NCI-H1417 treated with DMSO at 0.1 percent for 48 hours (cell line): ENCODE measurements at places on chromosomes 7 and 10.

DNA sequence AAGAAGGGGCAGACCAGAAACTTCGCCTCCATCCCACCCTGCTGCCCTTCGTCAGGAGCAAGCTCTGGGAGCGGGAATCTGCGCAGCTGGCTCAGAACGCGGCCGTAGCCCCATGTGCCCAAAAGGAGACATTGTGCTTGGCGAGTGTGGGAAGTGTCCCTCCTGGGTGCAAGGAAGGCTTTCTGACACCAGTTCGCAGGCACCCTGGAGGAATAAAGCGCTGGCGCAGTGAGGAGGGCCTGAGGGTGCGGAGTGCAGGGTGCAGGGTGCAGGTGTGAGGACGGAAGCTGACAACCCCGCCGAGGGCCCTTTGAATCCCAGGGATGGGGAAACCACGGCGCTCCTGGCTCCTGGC lies 811 bp downstream of the SLIT1 start:
- DNase-seq: no peak

DNA sequence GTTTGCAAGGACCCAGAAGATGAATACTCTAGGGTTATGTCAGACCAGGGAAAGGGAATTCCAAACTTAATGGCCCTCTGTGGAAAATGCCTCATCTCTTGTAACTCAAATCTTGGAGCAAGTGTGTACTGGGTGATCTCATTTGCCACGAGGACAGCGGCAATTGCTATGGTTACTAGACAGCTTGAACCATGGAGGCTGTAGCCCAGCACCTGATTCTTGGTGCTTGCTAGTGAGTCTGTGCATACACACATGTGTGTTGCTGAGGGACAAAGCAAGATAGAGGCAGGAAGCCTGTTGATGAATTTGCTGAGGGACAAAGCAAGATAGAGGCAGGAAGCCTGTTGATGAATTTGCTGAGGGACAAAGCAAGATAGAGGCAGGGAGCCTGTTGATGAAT lies 58.6 kb upstream of the FEZF1 start:
- DNase-seq: no peak

GRCh38 chr7:102323914-102324195 lies 32.4 kb downstream of the SPDYE6 start:
- DNase-seq: no peak

GRCh38 chr10:124680675-124681074 lies 63.5 kb downstream of the FAM53B start:
- DNase-seq: no peak

DNA sequence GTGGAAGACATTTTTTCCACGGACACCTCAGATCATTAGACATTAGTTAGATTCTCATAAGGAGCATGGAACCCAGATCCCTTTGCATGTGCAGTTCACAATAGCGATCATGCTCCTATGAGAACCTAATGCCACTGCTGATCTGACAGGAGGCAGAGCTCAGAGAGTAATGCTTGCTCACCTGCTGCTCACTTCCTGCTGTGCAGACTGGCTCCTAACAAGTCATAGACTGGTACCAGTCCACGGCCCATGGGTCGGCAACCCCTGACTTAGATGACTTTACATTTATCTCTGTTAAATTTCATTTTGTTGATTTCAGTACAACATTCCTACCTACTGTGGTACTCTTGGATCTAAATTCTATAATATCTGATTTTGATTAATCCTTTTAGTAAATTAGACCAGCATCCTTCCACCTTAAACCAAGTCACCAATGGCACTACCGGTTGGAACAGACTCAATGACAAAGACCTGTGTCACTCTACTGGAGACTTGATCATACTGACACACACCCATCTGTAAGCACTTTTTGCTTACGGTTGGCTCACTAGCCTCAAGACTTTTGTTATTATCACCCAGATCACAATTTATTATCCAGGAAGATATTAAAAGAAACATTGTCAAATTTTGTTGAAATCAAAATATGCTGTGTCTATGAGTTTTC lies 8.0 kb upstream of the CCDC71L start:
- no peak for DNase-seq

- no peak for DNase-seq
These were observed 4.6 kb downstream of the PAPSS2 start for GRCh38 chr10:87664276-87664701.

DNA sequence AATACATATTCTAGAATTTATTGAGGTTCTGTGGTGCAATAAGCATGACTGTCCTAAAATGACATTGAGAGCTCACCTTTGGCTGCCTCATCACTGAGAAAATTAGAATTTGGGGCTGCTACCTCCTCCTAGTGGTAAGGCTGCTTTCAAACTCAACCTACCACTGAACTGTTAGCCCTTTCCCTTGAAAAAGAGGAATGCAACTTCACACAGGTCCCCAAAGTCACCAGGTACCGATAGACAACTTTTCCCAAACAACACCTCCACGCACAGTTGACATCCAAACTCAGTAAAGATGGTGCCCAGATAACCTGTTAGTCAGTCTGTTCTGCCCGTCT lies 75.9 kb upstream of the SCIN start:
- no peak for DNase-seq

GRCh38 chr7:132347123-132347522 lies 229.1 kb downstream of the PLXNA4 start:
- no peak for DNase-seq

- no peak for DNase-seq
These were observed at the start of gene GPR22 for GRCh38 chr7:107469929-107470328. GPR22 (plus strand) TSS chr7:107470057; CDS start chr7:107474061, 4,004 bp downstream.

GRCh38 chr10:27197980-27198620 lies 42.5 kb downstream of the ACBD5 start:
- DNase-seq: no peak

- DNase-seq: no peak
These were observed 103.5 kb downstream of the GPR26 start for GRCh38 chr10:123769647-123770046.

GRCh38 chr10:116444527-116445142 lies 17.0 kb downstream of the PNLIPRP3 start:
- no peak for DNase-seq

DNA sequence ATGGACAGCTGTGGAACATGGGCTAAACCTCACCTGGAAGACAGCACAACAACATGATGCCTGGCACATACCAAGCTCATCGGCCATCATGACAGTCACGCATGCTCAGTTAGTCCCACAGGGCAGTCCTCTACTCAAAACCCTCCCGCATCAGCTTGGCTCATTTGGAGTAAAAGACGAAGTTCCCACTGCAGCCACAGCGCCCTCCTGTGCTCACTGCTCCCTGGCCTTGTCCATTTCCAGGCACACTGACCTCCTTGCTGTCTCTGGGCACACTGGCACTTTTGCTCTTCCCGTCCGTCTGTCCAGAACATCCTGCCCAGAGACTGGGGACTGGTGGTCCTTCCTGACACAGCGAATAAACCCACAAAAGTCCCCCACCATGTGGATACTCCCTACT lies 66.2 kb downstream of the LARP4B start:
- DNase-seq: no peak

DNA sequence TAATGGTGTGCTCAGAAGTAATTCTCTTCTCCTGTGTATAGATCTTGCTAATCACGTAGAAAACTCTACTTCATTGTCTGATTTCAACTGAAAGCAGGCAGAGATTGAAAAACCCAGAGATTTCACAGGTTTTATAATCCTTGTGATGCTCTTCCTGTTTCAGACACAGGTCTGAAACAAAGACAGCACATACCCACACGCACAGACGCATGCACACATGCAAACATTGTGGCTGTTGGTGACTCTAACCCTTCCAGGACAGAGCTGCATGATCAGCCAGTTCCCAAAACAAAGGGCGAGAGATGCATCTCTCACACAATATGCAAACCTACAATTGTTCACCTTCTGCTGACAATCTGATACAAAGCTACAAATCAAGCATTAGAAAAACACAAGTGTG lies 11.1 kb upstream of the TFEC start:
- DNase-seq: no peak

GRCh38 chr7:74470504-74470903 lies 16.8 kb downstream of the GTF2IRD1 start:
- DNase-seq: no peak

DNA sequence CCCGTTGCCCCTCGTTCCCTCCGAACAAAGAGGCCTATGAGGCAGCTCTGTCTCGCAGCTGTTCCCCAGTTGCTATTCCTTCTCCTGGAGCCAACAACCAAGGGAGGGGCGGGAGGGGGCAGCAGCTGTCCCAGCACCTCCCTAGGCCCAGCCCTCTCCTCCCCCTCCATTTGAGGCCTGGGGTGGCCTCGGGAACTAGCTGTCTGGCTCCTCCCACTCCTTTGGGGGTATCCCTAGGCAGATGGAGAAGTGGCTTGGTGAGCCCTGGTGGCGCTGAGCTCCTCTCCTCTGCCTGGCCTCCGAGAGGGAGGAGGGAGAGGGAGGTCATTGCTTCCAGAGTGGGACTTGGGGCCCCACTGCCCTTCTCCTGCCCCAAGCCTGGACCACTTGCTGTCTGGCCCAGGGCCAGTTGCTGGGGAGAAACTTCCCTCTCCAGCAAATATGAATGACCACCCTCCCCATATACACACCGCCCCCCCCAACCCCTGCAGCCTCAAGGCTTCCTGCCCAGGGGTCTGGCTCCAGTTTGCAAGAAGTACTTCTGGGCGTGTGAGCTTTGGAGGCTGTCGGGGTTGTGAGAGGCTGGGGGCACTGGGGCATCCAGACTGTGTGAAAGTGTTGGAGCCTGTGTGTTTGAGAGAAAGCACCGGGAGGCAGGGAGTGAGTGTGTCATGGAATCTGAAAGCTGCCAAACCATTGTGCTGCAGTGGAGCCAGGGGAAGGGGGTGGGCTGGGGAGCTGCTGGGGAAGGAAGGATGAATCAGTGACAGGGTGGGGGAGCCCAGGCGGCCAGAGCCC lies 3.1 kb downstream of the FLNC start:
- DNase-seq: no peak

GRCh38 chr7:46664453-46664852 lies 743.4 kb upstream of the IGFBP3 start:
- DNase-seq: no peak
